CD4-positive, alpha-beta T cell treated with Interleukin-21 for 1 hour (primary cell): ENCODE measurements at places on chromosomes 16 and 17.

DNA sequence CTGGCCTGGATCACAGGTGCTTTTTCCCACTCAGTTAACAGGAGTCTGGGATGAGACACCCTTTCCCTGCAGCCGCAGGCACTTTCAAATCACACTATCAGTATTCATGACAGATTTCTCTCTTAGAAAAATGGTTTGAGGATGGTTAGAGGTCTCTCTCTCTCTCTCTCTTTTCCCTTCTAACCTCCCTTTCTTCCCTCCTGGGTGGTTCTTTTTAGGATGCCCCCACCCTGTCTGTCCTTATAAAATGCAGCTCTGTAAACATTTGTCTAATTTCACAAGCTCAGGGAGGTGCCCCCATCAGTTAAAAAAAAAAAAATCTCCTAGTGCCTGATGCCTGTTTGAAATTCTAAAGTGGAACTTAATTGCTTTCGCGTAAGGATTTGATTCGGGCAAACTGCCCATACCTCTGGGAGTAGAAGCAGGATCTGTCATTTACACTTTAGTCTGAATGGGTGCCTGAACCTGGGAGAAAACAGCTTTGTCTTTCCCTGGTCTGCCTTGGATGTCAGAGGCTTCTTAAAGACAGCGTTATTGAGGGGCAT, 158.8 kb downstream of the CCDC182 start:
- no peak for DNase-seq

DNA sequence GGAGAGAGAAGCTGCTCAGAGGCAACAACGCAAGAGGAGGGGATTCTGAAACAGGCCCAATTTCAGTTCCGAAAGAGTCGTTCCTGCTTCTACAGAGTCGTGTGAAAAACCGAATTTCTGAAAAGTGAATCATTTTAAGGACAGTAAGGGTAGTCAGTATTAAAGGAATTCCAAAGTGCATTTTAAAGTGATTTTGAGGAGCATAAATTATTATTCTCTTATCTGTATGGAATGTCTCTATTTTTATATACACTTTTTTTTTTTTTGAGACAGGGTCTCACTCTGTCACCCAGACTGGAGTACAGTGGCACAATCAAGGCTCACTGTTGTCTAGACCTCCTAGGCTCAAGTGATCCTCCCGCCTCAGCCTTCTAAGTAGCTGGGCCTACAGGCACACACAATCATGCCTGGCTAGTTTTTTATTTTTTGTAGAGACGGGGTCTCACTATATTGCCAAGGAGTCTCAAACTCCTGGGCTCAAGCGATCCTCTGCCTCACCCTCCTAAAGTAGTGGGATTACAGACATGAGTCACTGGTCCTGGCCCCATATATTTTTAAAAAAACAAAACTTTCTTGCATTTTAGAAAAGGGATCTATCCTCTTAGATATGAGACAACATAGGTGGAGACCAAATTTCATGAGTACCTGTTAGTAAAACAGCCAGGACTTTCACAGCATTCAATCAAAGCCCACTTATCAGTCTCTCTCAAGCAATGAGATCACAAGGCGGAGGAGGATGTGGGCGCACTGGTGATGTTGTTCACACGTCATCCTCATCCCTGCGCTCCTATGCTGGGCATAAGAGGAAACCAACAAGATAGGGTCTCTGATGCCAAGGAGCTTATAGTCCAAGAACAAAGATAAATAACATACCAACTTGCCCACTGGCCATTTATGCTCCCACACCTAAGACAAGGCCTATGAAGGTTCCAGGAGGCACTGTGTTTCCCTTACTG, 53.2 kb downstream of the SMG6 start:
- DNase-seq, result peak; percentile 39

- no peak for DNase-seq
Observed at GRCh38 chr17:41544491-41544892, 16.4 kb upstream of the KRT19 start.

DNA sequence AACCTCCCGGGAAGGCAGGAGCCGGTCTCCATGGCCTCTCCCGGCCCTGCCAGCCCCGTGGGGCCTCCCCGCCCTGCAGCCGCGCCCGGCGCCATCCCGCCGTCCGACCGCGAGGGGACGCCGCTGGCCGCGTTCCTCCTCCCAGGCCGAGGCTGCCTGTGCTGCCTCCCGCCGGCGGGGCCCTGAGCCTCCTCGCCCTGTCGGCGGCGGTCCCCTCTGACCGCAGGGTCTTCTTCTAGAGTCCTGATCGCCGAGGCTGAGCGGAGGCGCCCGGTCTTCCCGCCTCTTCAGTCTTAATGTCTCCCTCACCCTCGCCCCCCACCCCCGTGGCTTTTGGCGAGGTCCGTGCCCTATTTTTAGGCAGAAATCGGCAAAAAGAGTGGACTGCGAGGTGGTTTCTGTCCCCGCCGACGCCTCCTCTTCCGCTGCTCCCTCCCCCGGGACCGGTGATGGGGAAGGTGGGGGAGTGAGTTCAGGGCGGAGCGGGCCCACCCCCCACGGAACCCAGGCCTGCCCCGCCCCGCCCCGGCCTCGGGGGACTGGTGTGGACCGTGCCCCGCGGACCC, 794 bp upstream of the CPNE7 start:
- DNase-seq, result peak; percentile 51

- peak; percentile 81 for DNase-seq
Observed at GRCh38 chr16:29820271-29820701, at the start of gene MVP. MVP (plus strand) TSS chr16:29820462; CDS start chr16:29830550, 10,088 bp downstream.

GRCh38 chr17:20267459-20267842, 199.9 kb downstream of the LGALS9B start:
- peak; percentile 53 for DNase-seq

- no peak for DNase-seq
Observed at GRCh38 chr16:67013233-67013822, 15.6 kb upstream of the CBFB start.

GRCh38 chr17:80653856-80654255, 109.2 kb downstream of the RPTOR start:
- no peak for DNase-seq
